ENCODE measurements at places on chromosomes 2 and 18.
A peak's percentile ranks its signal among the peaks of the same experiment; 100 is the strongest.

DNA sequence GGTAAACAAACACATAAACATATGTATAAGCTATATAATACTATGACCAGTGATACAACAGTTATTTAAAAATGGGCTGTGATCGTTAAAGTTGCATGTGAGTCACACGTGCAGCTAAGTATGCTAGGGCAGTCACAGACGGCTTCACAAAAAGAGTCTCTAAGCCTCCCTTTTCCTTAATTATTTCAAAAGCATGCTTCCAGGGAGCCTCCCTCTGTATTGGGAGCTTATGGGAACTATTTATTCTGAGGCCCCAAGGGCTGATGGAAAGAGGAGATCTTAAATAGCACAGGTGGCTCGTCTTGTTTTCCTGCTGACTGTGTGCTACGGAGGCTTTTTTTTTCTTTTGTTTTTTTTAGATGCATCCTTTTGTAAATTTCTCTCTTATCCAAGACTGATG, 94.3 kb downstream of the ADCYAP1 start:
- DNase-seq, result no peak

DNA sequence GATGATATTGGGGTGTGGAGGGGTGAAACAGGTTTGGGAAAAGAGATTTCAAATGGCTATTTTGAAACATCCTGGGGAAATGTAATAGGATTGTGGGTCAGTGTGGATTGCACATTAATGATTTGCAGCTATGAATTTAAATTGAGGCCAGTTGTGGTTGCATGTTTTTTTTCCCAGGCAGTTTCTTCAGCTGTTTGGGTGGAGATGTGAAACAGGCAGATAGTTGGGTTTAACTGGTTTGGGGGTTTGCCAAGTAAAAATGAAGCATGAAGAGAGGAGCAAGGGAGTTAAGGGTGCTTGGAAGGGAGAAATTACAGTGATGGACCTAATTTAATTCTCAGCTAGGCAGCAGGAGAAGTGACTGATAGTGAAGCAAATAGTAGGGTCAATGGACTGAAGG, 16.8 kb downstream of the GPD2 start:
- no peak for DNase-seq

GRCh38 chr2:113867571-113867970, 22.3 kb upstream of the ACTR3 start:
- DNase-seq, result no peak

DNA sequence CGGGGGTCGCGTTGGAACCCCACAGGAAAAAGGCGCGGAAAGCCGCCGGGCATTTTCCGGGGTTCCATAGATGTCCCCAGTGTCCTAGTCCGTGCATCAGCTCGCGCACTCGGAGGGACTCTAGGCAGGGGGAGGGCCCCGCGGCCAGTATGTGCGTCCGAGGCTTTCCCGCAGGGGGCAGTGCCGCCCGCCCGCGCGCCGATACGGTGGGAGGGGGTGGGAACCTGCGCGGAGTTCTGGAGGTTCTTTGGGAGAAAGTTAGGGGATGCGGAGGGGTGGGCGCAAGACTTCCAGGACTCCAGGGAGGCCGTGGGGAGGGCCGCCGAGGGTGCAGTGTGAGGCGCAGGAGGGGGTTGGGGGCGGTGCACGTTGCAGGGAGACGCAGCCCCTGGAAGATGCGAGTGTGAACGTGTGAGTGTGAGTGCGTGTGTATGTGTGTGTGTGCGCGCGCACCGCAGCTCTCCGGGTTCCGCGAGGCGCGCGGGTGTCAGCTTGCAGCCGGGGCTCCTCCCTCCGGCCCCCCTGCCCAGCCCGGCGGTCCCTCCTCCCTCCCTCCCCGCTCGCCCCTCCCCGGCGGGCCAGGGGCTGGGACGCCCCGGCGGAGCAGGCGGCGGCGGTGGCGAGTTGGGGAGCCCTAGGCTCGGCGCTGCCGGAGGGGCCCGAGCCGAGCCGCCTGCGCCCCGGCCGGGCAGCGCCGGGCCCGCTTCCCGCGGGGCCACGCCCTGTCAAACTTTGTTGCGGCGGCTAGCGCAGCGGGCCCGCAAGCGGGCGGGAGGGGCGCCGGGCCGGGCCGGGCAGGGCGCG, at the start of gene TCF7L1:
TSS of gene TCF7L1 (plus strand) at position 559 of the 804 bp plus-strand sequence. CDS start 293 bp downstream, outside the sequence.
- peak; percentile 93 for DNase-seq

GRCh38 chr18:9665314-9665713, 42.8 kb upstream of the RAB31 start:
- no peak for DNase-seq

GRCh38 chr2:68775272-68775842, 40.7 kb downstream of the ARHGAP25 start:
- no peak for DNase-seq

- no peak for DNase-seq
Observed at GRCh38 chr2:62176801-62177200, 19.1 kb upstream of the B3GNT2 start.

DNA sequence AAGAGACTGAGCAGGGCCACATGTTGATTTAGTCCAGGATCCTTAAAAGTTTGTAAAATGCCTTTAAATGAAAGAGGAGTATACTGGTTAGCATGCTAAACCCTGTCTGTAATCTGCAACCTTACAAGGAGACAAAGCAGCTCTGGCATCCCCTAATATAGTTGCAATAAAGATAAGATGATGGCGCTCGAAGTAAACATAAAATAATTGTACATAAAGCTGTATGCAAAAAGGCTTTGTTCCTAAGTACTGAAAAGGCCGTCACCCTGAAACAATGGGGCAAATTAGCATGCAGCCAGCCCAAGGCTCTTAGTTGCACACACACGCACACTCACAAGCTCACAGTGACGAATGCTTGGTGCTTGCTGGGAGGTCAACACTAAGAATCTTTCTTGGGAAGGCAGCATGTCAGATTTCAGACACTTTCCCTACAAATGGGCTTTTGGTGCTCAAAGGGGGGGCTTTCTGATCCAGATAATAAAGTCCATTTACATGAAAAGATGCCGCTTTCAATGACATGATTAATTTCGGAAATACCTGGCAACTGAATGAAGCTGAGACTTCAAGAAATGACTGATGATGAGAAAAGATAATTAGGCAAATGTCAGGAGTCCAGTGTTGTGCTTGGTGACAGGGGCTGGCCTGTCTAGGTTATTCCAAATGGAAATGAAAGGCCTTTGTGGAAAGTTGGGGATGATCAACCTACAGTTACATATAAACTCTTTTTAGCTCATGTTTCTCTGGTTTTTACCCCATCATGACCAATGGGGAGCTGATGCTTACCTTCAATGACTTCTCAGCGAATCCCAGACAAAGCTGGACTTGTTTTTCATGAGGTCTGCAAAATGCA, 370.3 kb downstream of the MEIS1 start:
- no peak for DNase-seq

GRCh38 chr2:181785691-181786344, 105.5 kb upstream of the NEUROD1 start:
- DNase-seq, result peak; percentile 27

GRCh38 chr2:11043245-11043644, 112.0 kb upstream of the SLC66A3 start:
- DNase-seq, result no peak

GRCh38 chr2:240788482-240788881, 31.5 kb downstream of the KIF1A start:
- no peak for DNase-seq

- DNase-seq, result no peak
Observed at GRCh38 chr2:158199928-158200650, 98.4 kb downstream of the UPP2 start.

GRCh38 chr2:71926089-71926447, 221.6 kb downstream of the CYP26B1 start:
- DNase-seq, result no peak

- no peak for DNase-seq
Observed at GRCh38 chr2:69847068-69847828, 17.8 kb downstream of the GMCL1 start.

DNA sequence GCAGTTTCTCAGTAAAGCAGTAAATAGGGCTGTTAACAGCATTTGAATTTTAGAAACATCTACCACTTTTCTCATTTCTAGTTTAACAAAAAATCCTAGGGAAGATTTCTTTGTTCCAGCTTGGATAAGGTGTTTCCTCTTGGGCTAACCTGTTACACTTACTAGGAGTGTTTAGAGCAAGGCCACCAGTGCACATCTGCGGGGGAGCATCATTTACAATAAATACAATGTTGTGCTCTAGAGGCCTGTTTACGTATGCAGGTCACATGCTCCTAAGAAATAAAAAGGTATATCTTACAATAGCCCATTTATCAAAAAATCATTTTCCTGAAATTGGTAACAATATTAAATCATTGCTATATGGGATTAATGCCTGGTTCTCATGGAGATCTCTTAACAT, 8.1 kb downstream of the ZNF638 start:
- no peak for DNase-seq

Measured in urothelium cell line (cell line).